ENCODE measurements at places on chromosomes 7 and 10.
A peak's percentile ranks its signal among the peaks of the same experiment; 100 is the strongest.

DNA sequence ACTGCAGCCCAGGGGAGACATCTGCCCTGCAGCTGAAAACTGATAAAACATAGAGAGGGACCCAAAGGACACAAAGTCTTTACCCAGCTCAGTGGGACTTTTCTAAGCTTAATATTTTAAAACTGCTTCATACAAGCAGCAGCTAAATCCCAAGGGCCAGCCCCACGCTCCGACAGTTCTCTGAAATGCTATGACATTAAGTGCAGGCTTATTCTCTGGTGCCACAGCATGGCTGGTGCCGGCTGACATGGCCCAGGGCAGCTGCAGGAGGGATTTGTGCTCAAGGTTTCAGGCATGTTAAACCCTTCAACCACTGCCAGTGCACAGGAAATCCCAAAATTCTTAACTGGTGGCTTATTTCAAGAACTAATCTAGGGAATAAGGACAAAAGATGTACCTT is 170.9 kb downstream of the PARD3 start:
- DNase-seq = no peak

- DNase-seq = no peak
Observed at GRCh38 chr10:43746906-43747305, 98.2 kb upstream of the ZNF32 start.

DNA sequence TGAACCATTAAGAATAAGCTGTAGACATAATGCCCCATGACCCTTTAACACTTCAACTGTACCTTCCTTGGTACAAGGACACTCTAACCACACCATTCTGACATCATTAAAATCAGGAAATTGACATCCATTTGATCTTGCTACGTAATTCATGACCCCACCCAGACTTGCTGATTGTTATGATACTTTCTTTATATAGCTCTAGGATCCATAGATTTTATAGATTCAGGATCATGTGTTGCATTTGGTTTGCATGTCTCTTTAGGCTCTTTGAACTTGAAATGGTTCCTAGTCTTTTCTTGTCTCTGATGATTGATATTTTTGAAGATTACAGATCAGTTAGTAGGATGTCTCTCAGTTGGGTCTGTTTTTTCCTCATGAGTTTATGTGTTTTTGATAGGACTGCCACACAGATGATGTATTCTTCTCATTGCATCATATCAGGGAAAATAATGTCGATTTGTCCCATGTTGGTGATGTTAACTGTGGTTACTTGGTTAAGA is 13.5 kb downstream of the CCM2 start:
- no peak for DNase-seq

DNA sequence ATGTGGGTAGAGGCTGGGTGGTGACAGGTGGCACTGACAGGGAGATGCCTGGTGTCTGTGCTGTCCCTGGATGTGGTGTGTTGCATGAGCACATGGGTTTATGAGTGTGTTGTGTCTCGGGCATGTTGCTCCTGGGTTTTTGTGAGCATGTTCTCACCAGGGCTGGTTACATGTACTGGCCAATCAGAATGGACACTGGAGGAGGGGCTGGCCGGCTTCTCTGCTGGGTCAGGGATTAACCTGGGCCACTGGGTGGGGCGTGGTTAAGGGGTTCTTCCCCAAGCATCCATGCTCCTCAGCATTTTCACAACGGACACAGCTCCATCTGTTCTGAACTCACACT is 20.8 kb upstream of the VOPP1 start:
- DNase-seq = no peak

DNA sequence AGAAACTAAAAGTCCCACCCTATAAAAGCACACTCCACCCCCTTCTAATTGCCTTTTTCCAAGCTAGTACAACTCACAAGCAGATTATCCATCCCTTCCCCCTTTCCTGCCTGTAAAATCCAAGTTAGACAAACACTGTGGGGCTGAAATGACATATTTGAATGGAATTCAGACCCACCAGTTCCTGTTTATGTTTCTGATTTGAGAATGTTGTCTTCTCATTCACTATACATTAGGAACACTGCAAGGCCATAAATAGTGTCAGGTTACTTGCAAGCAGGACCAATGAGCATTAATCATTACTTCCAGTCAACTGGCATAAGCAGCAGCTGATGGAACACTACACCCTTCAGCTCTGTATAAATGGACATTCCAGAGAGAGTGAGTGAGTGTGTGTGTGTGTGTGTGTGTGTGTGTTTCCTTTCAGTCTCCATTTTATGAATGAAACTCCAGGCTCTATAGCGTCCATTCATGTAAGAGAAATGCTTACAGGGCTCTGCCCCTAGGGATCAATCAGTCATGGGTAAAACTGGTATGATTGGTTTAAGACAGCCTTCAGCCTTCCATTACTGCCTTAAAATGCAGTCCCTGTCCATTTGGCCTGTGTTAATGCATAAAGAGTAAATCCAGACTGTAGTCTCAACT is 69.3 kb downstream of the ETV1 start:
- peak; percentile 97 for DNase-seq

DNA sequence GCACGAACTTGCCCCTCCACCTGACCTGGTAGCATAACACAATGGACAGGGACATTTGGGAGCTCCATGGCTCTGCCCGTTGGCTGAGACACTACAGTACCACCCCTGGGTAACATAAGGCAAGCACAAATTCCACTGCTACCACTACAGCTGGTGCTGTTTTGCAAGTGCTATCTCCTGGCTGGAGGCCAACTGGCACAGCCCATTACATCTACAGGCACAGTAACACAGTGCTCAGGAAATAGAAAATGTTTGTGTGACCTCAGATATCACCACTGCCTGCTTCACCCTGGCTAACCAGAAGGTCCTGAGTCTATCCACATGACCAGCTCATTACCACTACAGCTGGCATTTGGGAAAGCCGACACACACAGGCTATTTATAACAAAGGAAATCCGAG is 631.1 kb upstream of the MBL2 start:
- DNase-seq = no peak

DNA sequence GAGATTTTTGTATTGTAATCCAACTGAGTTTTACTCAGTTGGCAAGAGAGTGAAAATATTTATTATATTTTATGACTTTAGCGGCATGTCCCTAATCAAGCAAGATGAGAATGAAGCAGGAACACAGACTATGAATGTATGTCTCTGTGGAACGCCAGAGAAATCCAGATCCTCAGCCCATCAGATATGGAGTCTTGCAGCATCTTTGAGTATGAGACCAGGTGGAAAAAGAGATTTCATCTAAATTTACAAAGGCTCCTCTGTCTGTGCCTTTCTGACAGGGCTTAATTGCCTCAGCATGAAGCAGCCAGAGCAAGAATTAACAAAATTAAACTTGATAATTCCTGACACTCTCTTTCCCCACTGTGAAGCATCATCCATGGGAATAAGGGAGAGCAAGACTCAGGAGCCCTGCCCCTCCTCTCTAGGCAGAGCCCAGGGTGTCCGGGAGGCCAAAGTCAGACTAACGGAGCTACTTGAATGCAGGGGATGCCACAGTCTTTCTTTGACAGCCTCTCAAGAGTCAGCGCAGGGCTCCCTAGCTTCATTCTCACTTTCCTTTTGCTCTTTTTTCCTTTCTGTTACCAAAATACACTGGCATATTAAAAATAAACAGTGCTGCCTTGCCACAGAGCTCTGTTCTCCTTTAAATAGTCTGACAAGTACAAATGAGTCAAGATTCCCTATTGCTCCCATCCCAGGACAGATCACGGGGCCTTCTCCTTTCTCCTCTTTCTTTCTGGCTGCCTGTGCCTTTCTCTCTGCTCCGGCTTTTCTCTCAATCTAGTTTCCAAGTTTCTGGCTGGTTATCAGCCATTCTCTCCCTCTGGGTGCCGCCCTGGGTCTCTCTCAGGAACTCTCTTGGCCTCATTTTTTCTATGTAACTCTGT is 132.2 kb upstream of the INHBA start:
- no peak for DNase-seq

DNA sequence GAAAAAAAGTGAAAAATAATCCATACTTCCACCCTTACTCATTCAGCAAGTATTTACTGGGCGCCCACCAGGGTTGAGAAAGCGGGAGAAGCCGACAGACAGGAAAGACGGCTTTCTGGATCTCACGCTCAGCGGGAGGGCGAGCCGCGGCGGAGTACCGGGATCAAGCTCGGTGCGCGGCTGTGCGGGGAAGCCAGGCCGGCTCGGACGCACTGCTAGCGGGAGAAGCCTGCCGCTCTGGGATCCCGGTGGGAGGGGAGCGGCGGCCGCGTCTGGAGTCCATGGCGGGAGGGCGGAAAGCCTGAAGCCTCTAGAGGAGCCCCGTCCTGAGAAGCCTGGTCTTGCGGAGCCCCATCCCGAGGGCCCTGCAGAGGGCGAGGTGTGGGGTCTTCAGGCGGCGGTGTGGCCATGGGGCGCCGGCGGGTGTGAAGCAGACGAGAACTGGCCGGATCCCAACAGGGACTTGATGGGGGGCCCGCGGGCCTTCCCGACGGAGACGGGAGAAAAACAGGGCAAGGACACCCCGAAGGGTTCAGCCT is 82.9 kb downstream of the VIPR2 start:
- DNase-seq = no peak

GRCh38 chr7:135690566-135690965 is 28.3 kb downstream of the STMP1 start:
- DNase-seq = no peak
